T-helper 17 cell (primary cell): ENCODE measurements at places on chromosomes 16 and 17.

GRCh38 chr17:45143767-45144198 lies 4.5 kb upstream of the HEXIM1 start:
- DNase-seq = no peak

DNA sequence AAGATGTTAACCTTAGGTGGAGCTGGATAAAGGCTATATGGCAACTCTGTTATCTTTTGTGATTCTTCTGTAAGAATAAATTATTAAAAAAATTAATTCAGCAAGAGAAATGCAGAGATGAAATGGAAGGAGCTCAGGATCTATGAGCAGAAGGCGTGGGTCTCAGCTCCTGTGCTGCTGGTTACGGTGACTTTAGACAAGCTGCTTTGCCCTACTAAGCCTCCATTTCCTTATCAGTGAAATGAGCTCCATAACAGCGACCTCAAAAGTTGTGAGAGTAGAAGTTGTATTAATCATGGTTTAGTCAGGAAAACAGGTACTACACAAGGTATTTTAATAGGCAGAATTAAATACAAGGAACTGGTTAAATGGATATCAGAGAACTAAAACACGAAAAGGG lies 48.2 kb upstream of the FOXJ1 start:
- DNase-seq = no peak

DNA sequence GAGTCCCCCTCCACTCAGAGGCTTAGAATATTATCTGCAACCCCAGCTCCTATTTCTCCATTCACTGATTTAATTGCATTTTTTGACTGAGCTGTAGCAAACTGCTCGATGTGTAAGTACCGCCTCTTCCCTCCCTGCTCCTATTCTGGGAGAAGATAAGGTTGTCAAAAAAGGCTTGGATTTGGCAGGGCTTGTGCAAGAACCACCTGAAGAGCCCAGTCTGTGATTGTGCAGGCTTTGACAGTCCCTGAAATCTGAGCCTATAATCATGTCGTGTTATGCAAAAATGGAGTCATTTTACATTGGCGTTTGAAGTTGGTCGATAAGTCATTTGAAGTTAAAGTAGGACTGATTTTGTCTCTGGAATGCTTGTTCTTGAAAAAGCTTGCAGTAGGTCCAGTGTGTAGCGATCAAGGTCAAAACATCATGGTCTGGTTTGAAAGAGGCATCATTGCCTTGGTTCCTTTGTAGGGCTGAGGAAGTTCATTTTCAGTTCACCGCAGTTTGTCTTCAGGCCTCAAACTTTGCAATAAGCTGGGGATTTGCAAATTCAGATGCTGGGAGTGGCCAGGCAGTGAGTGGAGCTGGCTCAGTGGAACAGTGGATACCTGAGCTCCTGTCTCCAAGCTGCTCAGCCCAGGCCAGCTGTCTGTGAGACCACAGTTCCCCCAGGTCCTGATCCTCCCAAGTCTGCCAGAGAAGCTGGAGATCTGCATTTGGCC lies 68.8 kb downstream of the KATNIP start:
- no peak for DNase-seq

GRCh38 chr17:63173450-63173849 lies 207.4 kb downstream of the TANC2 start:
- DNase-seq = no peak

GRCh38 chr17:12055889-12056288 lies 35.2 kb downstream of the MAP2K4 start:
- DNase-seq = no peak

- no peak for DNase-seq
Measured at GRCh38 chr17:7930841-7931631, 710 bp downstream of the TRAPPC1 start.

DNA sequence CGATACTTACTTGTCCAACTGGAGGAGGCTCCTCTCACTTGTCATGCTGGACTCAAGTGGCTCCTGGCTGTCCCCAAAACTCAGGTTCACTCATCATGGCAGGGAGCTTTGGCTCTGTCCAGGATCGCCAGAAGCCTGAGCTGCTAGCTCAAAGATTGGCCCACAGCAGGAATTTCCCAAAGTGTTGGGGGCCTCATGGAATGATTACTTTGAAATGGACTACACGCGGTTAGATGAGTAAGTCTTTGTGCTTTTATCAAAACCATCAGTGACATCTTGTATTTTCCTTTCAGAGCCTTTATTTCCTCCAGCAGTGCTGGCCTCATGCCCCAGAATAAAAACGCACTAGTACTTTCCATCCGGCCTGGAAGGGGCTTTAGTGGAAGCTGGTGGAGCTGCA lies 29.2 kb upstream of the PHB1 start:
- DNase-seq = no peak

GRCh38 chr16:65994291-65994690 lies 372.2 kb upstream of the CDH5 start:
- no peak for DNase-seq

GRCh38 chr16:11135464-11135973 lies 120.5 kb downstream of the SOCS1 start:
- DNase-seq = no peak

DNA sequence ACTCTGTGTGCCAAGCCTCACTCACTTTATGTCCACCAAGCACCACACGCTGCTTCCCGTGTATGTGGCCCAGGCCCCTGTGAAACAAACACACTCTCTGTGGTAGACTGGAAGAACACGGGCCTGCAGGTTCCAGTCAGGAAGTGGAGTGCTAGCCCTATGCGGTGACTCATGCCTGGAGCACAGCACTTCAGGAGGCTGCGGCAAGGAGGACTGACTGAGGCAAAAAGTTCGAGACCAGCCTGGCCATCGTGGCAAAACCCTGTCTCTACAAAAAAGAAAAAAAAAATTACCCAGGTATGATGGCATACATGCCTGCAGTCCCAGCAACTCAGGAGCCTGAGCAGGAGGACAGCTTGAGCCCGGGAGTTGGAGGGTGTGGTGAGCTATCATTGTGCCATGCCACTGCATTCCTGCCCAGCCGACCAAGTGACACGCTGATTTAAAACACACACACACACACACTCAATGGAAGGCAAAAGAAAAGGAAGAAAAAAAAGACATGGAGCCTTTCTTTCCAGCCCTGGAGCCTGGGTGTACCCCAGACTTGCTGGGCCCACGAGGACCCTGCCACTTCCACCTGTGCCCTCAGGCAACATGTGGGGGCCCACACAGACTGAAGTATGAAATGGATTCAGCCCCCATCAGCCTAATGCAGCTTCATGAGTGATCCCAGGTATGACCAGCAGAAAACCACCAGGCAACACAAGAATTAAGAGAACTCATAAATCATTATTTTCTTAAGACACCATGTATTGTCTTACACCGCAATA lies 126.6 kb downstream of the ANKRD11 start:
- no peak for DNase-seq
